ENCODE measurements at places on chromosomes 4 and X.

GRCh38 chr4:98688411-98689290 is 30.2 kb upstream of the TSPAN5 start:
- no peak for DNase-seq

DNA sequence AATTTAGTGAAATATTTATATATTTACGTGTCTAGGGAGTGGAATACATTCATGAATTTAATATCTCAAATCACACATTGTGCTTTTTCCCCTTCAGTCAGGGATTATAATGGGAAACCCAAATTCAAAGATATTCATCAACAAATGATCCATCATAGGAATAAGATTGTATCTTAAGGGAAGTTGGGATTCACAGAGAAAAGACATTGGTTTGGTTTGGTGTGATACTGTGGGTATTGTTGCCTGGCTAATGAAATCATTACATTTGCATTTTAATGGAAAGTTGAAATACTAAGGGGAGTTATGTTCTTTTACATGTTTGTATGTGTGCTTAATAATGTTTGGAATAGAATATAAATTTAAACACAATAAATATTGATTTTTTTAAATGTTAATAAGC is 1.7 kb downstream of the TET2 start:
- no peak for DNase-seq

DNA sequence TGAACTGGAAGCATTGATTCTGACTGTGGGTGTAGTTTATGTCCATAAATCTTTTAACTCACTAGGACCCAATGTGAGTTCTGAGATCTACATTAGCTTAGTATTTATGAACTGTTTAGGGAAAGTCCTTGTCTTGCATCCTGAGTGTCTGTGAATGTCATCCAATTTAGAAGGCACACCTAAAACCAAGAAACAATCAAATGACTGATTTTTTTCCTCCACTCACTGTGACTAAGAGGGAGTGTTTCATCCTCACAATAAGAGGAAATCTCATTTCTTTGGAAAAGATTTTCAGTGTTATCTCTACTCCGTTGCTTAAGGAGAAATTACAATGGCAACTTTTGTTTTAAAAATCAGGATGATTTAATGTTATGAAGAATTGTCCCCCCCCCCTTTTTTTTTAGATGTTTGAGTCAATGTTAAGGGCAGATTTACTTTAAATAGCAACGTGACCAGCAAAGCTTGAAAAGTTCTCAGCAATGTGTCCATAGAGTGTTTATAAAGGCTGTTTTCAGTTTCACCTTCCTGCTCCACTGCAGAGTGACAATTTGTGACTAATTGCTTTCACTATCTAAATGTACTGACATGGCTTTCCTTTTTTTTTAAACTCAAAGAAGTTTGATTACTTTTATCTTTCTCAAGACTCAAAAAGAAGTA is 173.0 kb downstream of the SPCS3 start:
- DNase-seq = no peak

DNA sequence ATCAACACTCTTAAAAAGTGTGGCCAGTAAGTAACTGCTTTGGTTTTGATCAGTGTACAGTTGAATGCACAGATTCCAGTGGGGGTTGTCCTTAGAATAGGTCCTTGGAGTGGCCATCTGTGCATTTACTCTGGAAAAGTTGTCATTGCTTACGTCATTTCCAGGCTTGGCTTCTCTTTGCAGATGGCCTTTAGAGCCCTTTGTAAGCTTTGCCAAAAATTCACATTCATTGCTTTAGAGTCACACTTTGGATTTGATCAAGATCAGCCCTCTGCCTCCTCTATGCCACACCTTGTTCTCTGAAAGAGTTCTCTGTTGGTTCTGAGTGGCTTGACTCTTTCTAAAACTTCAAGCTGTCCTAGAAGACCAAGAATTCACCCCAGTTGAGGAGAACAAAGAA is 83.9 kb downstream of the MAMLD1 start:
- DNase-seq = no peak

DNA sequence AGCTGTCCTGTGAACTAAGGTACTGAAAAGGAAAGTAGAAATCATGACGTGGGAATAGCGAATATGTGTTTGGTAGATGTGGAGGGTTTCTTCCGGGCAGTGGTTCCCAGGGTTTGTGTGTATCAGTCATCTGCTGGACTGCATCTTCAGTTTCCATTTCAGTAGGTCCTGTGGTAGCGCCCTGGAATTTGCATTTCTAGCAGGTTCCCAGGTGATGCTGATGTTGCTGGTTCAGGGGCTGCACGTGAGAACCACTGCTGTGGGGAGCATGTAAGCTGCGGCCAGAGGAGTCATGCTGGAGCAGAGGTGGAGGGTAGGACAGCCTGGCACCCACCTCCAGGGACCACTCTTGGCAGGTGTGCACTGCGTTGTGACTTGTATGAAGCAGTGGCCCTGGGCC is 47.1 kb downstream of the ARHGAP10 start:
- DNase-seq = no peak

GRCh38 chrX:71216485-71216884 is 6.5 kb upstream of the GJB1 start:
- DNase-seq = peak; percentile 88

DNA sequence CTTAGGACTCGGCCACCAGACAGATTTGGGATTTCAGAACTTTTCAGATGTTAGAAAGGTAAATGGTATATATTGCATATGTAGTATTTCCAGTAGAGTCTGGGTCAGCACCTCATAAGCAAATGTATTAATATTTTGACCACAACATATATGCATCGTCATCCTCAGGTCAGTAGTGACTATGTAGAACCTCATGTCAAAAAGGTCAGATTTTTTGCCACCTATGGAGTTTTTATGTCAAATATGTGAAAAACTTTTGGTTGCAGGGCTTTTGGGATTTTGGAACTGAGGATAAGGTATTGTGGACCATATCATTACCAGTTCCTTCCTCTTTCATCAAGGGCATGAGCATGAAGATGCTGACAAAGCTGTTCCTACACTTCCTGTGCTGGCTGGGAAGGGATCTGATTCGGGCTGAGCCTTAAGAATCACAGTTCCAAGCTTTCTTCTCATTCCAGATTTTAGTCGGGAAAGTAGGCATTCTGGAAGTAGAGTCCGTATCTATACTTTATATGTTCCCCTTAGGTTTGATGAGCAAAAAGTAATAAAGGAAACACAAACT is 183.0 kb upstream of the PGRMC2 start:
- DNase-seq = no peak

DNA sequence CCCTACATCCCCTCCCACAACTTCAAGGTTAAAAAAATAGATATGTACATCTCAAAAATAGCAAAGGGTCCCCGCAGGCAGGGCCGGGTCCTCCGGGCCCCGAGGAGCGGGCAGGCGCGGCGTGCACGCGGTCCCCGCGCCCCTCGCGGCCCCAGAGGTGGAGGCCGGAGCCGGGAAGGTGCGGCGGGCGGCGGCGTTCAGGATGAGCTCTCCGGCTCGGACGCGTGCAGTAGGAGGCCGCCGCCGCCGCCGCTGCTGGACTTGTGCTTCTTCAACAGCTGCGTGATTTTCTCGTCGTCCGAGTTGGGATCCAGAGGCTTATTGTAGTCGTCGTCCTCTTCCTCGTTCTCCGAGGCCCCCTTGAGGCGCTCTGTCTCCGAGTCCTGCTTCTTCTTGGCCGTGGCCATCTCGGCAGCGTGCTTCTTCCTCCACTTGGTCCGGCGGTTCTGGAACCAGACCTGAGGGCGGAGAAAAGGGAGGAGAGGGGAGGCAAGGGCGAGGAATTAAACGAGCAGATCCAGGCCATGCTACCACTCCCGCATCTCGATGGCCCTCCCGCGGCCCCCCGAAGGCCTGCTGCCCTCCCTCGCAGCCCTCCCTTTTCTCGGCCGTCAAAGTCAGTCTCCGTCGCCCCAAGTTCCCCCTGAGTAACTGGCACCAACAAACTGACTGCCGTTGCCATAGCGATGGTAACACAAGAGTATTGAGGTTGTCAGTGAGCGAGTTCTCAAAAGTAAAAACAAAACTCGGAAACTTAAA is 5.8 kb downstream of the NKX6-1 start:
- DNase-seq = no peak

DNA sequence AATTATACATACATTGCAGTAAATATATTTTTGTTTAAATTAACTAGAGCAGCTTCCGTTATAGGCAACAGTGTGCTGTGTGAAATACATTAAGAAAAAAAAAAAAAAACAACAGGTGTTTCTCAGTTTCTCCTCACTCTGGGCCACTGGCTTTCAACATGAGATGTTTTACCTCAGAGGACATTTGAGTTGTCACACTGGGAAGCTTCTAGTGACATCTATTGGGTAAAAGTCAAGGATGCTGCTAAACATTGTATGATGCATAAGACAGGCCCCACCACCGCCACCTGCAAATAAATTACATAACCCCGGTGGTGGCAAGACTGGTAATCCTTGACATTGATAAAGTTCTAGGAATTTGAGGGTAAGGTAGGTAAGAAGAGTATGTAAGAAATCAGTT is 1512.2 kb downstream of the C4orf33 start:
- no peak for DNase-seq

GRCh38 chr4:54320826-54321685 is 92.0 kb downstream of the PDGFRA start:
- no peak for DNase-seq

GRCh38 chr4:113560579-113560978 is 201.0 kb downstream of the CAMK2D start:
- no peak for DNase-seq

DNA sequence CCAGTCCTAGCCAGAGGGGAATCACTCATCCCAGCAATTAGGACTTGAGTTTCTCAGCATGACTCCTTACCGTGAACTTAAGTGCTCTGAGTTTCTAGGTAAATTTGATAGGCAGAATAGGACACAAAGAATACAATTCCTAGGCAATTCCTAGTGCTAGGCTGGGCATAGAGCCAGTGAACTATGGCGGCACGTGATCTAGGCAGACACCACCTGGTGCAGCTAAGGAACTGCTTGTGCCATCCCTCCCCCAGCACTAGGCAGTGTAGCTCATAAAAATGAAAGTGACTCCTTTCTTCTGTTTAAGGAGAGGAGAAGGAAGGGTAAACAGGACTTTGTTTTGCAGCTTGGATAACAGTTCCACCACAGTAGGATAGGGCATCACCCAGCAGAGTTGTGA is 736.3 kb upstream of the PCDH7 start:
- no peak for DNase-seq

DNA sequence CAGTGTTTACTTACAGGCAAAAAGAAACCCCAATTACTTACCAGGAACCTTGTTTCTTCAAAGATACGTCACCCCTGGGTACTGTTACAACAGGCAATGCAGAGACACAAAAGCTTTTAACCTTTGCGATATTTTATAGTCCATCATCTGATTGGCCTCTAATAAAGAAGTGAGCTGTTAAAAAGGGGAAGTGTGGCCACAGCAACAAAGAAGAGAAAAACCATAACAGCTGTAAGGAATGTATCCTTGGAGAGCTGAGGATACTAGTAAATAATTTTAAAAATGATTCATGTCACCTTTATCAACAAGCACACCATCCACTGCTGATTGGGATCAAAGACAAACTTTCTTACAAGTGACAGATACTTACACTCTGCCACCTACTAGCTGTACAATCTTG is 14.1 kb downstream of the GABRA4 start:
- DNase-seq = no peak

DNA sequence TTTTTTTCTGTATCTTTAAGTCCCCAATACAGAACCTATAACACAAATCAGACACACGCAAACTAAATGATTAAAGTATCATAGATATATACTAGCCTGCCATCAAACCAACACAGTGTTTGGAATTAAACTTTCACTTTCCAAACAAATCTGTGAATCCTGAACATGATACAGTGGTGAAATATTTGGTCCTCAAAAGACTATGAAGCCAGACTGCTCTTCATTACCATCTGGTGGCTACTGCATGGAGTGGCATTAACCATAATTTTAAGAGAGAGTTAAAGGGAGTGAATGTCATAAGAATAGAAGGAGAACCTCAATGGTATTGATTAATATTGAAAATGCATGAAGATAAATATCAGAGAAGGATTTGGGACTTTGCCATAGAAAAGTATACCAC is 9.2 kb upstream of the GABRA4 start:
- DNase-seq = no peak

- DNase-seq = peak; percentile 16
Measured at GRCh38 chr4:139922406-139923024, 231.5 kb downstream of the MAML3 start.

- no peak for DNase-seq
Measured at GRCh38 chr4:4981827-4982226, 37.4 kb downstream of the CYTL1 start.

- DNase-seq = no peak
Measured at GRCh38 chrX:130091980-130092522, 18.2 kb downstream of the ELF4 start.

- DNase-seq = no peak
Measured at GRCh38 chr4:85591406-85592098, 116.6 kb downstream of the ARHGAP24 start.

DNA sequence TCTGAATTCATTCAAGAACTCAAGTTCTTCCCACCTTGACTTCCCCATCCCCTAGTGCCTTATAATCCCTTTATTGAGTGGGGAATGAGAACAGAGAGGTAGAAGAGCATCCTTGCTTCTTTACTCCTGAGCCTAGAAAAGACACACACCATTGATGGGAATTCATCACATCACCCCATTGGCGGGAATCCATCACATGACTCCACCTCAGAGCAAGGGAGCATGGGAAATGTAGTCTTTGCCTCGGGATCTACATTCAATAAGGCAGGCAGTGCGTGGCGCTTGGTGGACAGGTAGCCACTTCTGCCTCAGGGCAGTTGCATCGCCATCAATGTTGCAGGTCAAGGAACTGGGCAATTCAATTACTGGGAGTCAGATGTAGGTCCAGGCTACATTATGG is 50.7 kb downstream of the MXRA5 start:
- DNase-seq = no peak

GRCh38 chr4:95293014-95293413 is 255.8 kb downstream of the UNC5C start:
- no peak for DNase-seq

DNA sequence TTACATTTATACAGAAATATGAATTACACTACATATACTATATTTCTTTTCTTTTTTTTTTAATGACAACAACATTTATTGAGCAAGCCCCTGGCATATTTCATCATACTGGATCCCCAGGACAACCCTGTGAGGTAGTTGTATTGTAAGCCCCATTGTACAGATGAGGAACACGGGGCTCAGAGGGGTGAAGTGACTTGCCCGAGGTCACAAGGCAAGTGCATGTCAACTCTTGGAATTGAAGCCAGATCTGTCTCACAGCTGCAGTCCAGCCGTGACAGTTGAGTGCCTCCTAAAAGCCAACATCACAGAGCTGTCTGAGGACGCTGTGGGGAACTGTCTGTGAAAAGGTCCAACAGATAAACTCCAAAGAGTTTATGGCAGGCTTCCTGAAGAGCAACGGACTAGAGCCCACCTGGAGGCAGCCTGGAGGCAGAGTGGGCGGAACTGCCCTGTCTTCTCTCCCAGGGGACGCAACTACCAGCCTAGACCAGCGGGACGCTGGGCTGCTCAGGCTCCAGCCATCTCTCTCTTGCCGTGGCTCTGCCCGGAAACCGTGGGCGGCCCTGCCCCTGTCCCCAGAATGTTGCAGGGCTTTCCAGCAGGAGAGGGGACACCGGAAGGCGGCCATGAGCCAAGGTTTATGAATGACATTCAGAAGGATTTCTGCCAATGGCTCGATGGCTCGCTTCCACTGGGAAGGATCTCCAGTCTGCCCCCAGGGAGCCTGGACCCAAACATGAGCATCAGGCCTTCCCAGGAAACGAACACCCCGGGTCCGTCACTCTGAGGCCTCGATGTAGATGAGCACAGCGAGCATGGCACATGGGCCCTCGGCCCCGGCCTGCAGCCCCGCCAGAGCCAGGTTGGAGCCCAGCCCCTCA is 50.1 kb downstream of the CFAP299 start:
- DNase-seq = no peak
